Mesenteric fat pad (tissue), 1 donor: ENCODE measurements at places on chromosomes 4 and X. TPM values are rescaled to one million over a fixed set of nuclear protein-coding genes. Genes with fewer than 3 reads are reported as not detected.

GRCh38 chr4:185781555-185782215 is 30.3 kb downstream of the SORBS2 start:
- DNase-seq = no peak

The BTC gene
- 1.3 TPM for total RNA-seq

GRCh38 chr4:110008540-110008939 is 95.9 kb downstream of the EGF start:
- DNase-seq = no peak

The CHRDL1 gene
- total RNA-seq = 248 TPM

DNA sequence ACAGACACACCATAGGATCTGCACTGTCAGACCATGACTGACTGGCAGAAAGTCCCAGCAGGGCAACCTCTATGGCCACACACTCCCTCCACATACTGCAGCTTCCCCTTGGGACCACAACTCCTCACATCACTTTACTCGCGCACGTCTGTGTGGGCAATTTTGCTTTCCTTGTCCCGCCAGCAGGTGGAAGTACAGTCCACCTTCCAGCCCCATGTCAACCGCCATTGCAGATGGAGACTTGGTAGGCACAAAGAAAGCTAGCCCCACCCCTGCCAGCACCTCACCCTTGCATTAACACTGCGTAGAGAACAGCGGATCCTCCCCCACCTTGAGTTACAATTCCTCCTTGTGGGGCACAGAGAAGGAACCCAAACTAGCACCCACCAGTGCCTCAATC is 74.4 kb upstream of the NAP1L2 start:
- no peak for DNase-seq

DNA sequence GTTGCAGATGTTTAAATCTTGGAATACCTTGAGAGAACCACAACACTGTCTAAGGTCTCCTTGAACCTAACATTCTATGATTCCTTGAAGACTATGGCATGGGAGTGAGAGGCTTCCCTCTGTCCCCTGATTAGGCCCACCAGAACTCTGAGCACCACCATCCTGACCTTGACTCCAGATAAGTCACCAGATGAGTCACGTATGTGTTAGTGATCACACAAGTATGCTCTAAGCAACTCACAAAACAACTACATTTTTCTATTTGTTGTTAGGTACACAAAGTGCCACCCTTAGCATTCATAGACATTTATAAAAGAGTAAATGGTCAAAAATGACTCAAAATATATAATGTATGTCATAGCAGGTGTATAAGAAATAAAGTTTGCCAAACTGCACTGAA is 252.9 kb upstream of the CXXC4 start:
- DNase-seq = no peak

DNA sequence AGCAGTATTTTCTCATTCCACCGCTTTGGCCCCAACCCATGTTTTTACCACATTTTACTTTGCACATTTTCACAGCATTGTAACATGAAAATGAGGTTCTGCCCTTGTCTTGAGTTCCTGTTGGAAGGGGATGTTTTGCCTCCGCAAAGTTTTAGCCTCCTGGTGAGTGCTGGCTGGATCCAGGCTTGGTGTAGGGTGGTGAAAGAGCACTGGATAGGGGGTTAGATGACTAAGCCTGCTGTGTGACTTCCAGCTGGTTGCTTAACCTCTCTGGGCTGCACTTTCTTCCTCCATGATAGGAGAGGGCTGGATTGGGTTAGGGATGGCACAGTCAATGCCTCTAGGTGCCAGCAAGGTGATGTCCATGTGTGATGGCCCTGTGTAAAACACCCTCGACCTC is 28.9 kb downstream of the CYTL1 start:
- DNase-seq = no peak

DNA sequence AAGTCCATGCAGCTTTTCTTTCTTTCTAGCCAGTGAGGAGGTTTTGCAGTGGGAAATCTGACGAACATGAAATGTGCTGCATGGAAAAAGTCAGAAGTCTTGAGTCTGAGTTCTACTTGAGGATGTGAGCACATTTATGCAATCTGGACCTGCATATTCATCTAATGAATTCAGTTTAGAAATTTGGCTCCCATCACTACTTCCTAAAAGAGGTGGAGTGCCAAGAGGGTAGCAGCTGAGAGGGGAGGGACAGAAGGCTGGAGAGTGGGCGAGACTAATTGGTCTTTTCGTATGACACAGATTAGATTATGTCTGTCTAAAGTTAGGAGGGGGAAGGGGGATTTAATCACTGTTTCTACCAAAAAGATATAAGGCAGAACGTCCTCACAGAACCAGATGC is 535.9 kb downstream of the IQCM start:
- no peak for DNase-seq

GRCh38 chrX:134004084-134004483 is 18.7 kb upstream of the GPC3 start:
- no peak for DNase-seq

DNA sequence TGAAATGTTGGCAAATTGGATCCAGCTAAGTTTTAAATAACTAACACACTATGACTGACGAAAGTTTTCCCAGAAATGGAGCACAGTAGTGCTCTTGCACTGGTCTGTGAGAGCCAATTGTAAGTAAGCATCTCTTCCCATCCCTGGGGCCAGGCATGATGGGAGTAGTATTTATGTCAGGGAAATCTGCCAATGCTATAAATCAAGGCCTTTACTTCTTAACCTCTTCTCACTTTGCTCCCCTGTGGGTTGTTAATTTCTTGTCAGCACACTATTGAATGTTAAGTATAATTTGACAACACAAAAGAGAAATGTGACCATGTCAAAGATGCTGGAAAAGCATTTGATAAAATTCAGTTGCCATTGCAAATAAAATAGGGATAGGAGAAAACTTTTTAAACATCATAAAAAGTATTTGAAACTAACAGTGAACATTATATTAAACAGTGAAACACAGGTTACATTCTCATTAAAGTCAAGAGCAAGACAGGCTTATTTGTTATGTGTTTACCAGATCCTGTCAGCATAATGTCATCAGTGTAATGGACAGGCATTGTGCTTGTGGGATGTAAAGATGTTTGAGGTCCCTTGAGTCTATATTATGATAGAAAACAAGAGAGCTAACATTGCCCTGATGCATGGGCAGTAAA is 5.0 kb downstream of the F8A1 start:
- no peak for DNase-seq

DNA sequence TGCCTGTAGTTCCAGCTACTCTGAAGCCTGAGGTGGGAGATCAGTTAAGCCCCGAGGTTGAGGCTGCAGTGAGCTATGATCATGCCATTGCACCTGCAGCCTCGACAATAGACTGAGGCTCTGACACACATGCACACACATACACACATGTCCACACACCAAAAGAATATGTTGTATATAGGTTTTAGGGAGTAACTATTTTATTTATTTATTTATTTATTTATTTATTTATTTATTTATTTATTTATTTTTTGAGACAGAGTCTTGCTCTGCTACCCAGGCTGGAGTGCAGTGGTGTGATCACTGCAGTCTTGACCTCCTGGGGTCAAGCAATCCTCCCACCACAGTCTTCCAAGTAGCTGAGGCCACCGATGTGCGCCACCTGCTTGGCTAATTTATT is 78.3 kb downstream of the DCLK2 start:
- no peak for DNase-seq

GRCh38 chr4:166687828-166688227 is 546.5 kb downstream of the SPOCK3 start:
- DNase-seq = no peak

GRCh38 chrX:53319614-53320542 is 38.5 kb upstream of the IQSEC2 start:
- no peak for DNase-seq

- no peak for DNase-seq
Observed at GRCh38 chr4:186881521-186882220, 158.0 kb upstream of the FAT1 start.

GRCh38 chr4:58061967-58062366 is 951.8 kb upstream of the IGFBP7 start:
- DNase-seq = no peak

- DNase-seq = no peak
Observed at GRCh38 chr4:33658971-33659370, 2585.3 kb downstream of the ARAP2 start.

The FAM47A gene
- total RNA-seq = not detected

DNA sequence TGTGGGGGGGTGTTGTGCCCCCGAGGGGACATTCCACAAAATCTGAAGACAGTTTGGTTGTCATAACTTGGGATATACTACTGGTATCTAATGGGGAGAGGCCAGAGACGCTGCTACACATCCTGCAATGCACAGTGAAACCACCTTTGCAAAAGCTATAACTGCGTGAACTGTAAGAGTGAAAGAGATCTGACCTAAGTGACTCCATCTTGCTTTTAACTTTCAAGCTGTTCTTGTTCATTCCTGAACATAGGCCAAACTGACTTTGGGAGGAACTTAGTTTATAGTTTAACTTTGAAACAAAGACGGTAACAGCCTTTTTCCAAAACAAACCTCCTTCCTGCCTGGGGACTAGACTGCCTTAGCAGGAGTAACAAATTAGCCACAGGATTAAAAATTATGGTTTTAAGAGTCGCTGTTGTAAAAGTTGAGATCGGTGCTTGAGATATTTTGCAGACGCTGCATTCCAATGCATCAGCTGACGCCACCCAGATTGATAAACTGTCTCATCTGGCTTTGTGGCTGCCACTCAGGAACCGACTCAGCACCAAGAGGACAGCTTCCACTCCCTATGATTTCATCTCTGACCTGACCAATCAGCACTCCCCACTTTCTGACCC is 70.9 kb downstream of the ATXN3L start:
- DNase-seq = no peak

GRCh38 chr4:7000421-7001176 is 42.6 kb upstream of the TADA2B start:
- no peak for DNase-seq
